ENCODE measurements at places on chromosomes 16 and 17.
A peak's percentile ranks its signal among the peaks of the same experiment; 100 is the strongest.

GRCh38 chr16:27481282-27481934 lies 68.3 kb downstream of the GTF3C1 start:
- no peak for DNase-seq

DNA sequence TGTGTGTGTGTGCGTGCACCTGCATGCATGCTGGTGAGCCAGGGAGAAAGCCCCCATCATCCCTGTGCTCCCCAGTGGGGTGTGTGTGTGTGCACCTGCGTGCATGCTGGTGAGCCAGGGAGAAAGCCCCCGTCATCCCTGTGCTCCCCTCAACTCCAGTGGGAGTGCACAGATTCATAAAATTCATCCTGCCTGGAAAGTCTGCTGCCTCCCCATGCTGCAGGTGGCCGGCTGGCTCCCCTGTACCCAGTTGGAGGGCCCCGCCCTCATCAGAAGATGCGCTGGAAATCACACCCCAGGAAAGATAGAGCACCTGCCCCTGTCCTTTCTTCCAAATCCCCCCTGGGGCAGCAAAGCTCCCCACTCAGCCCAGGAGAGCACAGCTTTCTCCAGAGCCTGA lies 84.8 kb upstream of the DOC2B start:
- DNase-seq = no peak

DNA sequence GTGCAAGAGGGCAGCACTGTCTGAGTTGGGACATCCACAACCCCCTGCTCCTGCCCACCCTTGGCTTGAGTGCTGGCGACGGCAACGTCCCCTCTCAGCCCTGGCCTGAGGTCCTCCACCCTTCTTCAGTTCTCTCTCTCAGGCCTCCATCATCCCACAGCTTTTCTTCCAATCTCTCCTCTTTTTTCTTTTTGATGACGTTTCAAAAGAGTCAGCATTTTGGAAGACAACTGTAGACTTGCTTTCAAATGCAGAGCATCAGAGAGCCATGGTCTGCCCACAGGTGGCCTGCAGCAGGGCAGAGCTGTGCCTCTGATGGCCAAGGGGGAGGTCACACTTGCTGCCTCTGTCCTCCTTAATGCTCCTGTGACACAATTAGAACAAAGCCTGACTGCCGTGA lies 775.4 kb downstream of the KCNJ18 start:
- DNase-seq = no peak

DNA sequence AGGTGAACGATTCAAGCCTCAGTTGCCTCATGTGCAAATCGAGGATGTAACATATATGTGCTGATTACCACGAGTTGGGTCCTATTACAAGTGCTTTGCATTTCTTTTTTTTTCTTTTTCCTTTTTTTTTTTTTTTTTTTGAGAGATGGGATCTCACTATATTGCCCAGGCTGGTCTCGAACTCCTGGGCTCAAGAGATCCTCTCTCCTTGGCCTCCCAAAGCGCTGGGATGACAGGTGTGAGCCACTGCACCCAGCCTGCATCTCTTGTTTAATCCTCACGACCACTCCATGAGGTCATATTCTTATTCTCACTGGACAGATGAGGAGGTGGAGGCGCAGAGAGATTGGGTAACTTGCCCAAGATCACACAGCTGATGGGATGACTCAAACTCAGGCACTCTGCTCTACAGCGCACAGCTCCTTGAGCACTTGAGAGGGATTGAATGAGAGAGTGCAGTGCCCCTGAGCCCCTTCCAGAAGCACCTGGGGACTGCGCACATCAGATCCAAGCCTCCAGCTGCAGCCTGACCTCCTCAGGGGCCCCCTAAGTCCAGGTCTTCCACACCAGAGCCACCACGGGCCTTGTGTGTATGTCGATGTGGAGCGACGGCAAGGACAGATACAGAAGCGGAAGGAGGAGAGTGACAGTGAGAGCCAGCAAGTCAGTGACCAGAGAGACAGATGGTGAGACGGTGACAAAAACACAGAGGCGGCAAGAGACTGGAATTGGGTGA lies 4.9 kb downstream of the STX1B start:
- no peak for DNase-seq

- no peak for DNase-seq
Observed at GRCh38 chr17:39634384-39634871, 2.5 kb upstream of the STARD3 start.

- peak; percentile 38 for DNase-seq
Observed at GRCh38 chr16:9489835-9490467, 398.5 kb downstream of the HAPSTR1 start.

GRCh38 chr17:41116297-41116696 lies 1.9 kb downstream of the KRTAP4-11 start:
- no peak for DNase-seq

DNA sequence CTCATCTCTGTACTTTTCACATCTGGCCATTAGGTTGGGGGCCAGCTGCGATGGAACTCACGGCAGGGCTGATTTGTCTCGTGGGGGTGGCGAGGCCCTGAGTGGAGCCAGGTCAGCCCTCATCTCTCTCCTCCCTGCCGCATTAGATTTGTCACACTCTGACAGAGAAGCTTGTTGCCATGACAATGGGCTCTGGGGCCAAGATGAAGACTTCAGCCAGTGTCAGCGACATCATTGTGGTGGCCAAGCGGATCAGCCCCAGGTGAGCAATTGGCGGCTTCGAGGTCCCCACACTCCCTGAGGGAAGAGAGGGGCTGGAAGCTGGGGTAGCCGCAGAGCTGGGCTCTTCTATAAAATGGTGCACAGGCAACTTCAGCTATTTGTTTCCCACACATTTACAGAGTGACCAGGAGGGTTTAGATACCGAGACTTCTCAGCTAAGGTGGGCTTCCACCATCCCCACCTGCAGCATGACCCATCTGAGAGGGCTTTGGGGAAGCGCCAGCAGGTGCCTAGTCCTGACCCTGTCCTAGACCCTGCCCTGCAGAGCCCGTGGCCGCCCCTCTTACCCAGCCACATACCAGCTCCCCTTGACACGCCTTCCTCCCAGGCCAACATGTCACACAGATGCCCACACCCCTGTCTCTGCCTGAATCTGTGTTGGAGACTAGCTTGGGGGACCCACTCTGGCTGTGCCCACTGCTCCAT lies 8.4 kb downstream of the TMEM98 start:
- no peak for DNase-seq

DNA sequence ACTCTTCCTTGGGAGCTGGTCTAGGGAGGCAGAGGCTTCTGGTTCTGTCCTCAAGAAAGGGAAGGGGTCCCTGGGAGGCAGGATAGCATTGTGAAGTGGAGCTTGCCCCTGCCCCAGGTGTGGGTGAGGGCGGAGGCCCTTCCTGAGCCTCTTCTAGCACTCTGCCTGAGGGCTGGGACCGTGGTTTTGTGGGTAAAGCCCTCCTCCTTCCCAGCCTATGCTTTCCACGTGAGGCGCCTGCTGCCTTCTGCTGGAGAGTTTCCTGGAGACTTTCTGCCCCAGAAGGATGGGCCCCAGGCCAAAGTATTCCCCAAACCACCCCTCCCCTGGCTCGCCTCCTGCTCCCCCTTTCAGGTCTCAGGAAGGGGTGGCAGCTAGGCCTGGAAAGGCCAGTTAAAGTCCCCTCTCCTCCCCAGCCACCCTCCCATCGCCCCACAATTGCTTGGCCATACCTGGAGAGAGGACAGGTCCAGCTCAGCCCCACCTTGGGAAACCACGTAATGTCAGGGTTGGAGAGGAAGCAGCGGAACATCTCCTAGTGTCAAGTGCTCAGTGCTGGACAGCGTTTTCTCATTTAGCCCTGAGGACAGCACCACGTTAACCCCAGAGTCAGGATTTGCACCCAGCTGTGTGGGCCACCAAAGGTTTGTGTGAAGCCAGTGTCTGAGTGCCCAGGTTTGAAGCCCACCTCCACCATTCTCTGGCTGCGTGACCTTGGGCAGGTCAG lies 5.6 kb downstream of the SBK1 start:
- no peak for DNase-seq

- DNase-seq = peak; percentile 48
Observed at GRCh38 chr17:79741751-79742588, 11.2 kb downstream of the ENPP7 start.

DNA sequence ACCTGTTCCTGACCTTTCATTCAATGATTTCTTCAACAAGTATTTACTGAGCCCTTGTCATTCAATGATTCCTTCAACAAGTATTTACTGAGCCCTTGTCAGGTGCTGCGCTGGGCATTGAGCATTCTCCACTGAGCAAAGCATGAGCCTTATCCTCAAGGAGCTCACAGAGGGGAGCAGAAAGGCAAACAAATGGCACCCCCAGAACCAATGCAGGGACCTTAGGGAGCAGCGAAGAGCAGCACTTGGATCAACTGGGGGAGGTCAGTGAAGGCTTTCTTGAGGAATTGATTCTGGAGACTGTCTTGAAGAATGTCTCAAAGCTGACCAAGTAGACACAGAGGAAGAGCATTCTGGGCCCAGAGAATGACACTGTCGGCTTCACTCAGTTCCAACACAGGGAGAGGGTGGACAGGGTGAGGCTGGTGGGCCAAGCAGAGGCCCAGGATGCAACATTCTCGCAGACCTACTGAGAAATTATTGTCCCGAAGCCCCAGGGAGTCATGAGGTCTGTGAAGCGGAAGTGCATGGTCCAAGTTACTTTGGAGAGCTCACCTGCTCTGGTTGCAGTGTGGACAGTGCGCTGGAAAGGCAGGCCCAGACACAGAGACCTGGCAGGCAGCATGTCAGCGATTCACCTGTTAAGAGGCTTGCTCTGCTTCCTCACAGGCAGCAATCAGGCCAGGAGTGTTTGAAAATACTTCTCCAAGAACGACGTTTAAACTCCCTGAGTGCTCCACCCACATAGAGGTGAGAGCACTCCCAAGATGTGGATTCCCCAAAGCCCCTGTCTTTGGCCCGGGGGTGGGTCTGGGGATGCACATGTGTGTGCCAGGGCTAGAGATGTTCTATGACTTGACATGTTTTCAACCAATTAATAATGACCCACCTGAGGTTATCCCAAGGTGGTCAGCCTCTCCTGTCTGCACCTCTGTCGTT lies 3.2 kb upstream of the MPO start:
- DNase-seq = no peak

GRCh38 chr17:80805032-80805751 lies 186.4 kb upstream of the CHMP6 start:
- DNase-seq = no peak

DNA sequence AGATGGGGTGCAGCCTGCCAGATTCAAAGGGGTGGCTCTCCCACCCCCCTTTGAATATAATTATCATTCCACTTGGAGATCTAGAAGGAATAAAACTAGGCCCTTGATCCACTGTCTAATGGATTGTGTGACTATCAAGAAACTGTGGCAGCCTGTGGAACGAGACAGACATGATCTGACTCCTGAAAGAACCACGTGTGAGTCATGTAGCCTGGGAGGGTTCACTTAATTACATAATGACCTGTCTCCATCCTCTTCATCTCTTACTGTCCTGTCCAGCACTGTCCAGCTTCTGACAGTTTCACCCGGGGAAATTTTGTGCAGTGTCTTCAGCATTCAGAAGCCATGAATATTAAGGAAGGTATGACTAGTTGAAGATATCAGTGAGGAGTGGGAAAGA lies 43.3 kb upstream of the CDH13 start:
- no peak for DNase-seq

GRCh38 chr16:84397090-84397489 lies 28.8 kb downstream of the ATP2C2 start:
- DNase-seq = no peak

Data from COLO829 (cell line).